NCI-H1105 (cell line): ENCODE measurements at places on chromosomes 1 and 21.
A peak's percentile ranks its signal among the peaks of the same experiment; 100 is the strongest.

DNA sequence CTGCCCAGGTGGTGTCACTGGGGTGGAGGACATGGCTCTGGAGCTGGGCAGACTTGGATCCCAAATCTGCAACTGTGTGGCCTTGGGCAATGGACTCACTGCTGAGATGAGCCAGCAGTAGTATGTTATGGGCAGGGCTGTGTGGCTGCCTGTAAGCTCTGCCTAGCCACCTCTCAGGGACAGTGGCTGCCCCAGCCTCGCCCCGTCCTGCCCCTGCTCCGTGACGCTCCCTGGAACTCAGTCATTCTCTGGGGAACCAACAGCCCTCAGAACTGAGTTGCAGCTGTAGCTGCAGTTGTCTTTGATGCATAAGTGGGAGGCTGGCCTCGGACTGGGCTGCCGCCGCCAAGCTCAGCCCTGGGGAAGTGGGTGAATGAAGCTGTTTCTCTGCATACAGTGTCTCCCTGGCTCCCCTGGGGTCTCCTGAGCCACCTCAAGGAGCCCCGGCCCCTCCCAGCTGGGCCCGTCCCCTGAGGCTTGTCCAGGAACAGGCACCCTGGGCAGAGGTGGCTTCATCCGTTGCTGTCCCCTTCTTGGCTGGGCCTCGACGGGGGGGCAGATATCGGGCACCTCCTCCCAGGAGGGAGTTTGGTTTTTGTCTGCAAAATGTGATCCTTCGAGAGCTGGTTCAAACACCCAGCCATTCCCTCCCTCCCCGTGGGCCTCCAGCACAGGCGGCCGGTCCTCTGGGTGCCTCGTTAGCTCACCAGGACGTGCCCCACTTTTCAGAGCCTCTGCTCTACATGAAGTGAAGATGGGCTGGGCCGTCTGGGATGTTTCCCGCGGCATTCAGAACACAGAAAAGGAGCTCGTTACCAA lies 26.2 kb upstream of the PLCH2 start:
- no peak for DNase-seq

GRCh38 chr21:36747041-36747814 lies 48.3 kb downstream of the SIM2 start:
- DNase-seq: no peak

- no peak for DNase-seq
These were observed 40.3 kb upstream of the TRIM67 start for GRCh38 chr1:231121533-231121932.

DNA sequence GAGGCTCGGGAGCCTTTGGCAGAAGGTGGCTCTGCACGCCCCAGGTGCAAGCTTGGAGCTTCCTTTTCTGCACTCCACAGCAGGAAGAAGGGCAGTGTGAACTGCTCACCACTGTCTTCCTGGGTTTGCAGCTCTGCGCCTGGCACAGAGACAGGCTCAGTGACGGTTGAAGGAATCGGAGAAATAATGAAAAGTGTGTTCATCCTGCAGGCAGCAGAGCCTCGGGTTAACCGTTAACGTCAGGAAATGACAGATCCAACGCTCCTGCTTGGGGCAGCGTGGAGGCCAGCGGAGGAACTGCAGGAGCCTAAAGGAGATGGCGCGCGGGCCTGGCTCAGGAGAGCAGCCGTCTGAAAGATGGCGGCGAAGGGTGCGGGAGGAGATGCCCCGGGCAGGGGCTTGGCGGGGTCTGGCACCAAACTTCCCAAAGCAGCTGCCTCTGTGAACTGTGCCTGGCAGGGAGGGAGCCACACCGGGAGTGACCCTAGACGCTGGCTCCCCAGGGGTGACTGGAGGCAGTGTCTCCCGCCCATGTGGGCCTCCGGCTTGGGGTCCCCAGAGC lies 10.9 kb upstream of the SAMD11 start:
- no peak for DNase-seq

GRCh38 chr1:201353186-201353940 lies 24.1 kb downstream of the TNNT2 start:
- DNase-seq: no peak

GRCh38 chr1:171911506-171911905 lies 70.2 kb downstream of the DNM3 start:
- no peak for DNase-seq

- no peak for DNase-seq
These were observed 10.0 kb downstream of the LTN1 start for GRCh38 chr21:28982637-28983036.

GRCh38 chr1:156889802-156890580 lies 3.5 kb upstream of the PEAR1 start:
- peak; percentile 67 for DNase-seq

DNA sequence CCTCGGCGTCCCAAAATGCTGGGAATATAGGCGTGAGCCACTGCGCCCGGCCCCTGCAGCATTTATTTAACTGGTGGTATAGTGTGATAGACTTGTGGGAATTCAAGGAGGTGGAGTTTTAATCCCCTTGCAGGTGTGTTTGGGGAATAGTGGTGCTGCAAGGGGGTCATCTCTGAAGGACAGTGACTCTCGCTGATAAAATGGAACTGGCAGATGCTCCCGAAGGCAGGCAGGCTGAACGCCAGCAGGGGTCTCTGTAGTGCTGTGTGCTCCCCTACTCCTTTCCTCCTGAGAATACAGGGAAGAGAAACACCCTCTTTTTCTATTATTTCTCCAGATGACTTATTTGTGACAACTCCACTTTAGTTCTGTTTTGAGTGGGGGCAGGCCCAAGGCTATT lies 4.0 kb downstream of the OSCP1 start:
- DNase-seq: no peak

GRCh38 chr21:27192281-27192949 lies 225.5 kb upstream of the ADAMTS5 start:
- no peak for DNase-seq

DNA sequence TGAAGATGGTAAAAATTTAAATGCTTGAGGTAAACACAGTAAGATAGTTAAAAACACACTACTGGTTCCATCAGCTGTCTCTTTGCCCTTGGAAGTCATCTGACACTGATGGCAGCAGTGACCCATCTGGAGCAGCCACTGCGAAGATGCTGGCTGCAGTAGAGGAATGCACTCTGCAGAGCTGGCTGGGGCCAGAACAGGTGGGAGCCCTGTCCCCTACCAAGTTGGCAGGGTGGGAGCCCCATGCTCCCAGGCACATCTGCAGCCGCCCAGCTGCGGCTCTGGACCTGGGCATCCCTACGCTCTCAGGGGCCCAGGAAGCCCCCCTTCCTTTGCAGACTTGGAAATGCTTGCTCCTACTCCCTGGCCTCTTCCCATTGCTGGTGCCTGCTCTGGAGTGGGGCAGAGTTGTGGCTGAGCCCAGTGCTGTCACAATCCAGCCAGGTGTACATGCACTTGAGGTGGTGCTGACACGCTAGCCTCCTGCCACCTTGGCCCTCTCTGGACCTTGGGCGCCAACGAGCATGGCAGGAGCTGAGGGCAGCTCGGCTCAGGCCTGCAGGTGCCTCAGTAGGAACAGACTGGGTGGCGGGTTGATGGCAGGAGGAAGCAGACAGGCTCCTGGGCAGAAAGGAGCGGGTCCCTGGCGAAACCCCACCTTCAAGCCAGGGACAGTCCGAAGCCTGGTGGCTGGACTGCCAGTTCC lies 227.0 kb downstream of the FGGY start:
- DNase-seq: no peak

- no peak for DNase-seq
These were observed 98.7 kb upstream of the SLC35F3 start for GRCh38 chr1:233805786-233806185.

DNA sequence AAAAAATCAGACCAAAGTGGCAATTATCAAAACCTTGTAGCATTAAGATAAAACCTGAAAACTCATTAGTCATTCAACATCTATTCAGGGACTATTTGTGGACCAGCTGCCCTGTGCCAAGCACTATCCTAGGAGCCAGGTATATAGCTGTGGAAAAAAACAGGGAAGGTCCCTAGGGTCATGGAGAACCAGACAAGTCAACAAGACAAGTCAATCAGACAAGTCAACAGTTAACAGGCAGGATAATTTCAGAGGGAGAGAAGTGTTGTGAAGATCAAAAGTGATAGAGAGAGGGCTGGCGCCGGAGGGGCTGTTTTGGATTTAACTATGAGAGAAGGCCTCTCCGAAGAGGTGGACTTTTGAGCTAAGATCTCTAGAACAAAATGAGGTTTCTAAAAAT lies 3.3 kb upstream of the ATP1A4 start:
- no peak for DNase-seq

GRCh38 chr1:103180660-103181059 lies 72.3 kb upstream of the COL11A1 start:
- no peak for DNase-seq

DNA sequence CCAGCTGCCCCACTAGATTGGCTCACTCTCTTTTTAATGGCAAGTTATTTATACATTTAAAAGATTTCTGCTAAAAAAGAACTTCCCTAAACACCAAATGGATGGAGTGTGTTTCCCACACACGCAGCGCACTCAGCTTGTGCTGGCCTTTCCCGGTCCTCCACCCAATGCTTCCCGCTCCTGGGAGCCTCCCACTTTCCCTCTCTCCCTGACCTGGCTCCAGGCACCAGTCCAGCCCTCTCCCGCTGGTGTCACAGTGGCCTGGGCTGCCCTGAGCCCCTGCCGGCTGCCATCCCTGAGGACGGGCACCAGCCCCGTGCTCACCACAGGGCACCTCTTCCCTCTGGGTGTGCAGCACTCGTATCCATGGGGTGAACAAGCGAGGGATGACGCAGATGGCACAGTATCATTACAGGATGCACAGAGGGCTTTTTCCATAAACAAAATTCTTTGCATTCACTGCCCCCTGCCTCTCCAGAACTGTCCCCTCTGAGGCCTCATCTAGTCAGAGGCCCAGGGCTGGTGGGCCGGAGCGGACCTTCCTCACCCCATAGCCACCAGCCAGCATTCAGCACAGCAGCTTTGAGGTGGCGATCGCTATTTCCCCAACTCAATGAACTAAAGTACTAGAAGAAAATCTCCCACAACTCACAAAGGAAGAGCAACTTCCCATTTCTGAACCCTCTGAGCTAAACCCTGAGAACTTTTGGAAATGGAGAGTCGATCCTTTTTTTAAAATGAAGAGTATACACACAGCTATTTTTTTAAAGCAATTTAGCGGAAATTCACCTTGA lies 68.5 kb downstream of the SLC37A1 start:
- DNase-seq: no peak

GRCh38 chr21:41169701-41170100 lies 1.7 kb downstream of the BACE2 start:
- no peak for DNase-seq

- DNase-seq: no peak
These were observed 151.8 kb downstream of the PTPRU start for GRCh38 chr1:29388170-29388569.

- DNase-seq: no peak
These were observed 89.0 kb upstream of the HMCN1 start for GRCh38 chr1:185645162-185645640.

DNA sequence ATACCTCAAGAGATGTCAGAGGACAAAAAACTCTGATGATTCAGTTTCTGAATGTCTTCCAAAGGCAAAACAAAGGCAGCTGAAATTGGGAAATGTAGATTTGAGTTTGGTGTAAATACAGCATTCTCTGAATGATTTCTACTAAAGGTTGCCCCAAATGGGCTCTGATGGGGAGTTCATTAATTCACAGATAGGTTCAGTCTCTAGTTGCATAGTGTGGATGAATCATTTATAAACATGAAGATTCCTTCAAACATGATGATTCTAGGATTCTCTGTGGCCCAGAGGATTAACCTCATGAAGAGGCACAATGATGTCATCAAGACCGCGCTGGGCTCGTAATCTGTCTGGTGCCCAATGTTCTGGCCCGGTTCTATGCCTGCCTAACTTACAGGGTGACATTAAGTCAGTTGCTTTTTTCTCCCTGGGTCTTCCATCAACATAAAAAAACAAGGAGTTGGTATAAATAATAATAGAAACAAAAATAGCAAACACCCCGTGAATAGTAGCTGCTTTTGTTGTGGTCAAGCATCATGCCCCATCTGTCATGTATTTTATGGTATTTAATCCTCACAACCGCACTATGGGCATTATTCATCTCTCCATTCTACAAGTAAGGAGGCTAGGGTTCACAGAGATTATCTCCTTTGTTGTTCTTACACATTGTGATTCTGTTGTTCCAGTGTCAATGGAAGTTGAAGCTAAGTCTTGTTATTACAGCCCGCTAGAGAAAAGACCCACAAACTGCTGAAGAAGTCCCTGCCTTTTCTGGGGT lies 509.6 kb upstream of the USP24 start:
- DNase-seq: no peak

DNA sequence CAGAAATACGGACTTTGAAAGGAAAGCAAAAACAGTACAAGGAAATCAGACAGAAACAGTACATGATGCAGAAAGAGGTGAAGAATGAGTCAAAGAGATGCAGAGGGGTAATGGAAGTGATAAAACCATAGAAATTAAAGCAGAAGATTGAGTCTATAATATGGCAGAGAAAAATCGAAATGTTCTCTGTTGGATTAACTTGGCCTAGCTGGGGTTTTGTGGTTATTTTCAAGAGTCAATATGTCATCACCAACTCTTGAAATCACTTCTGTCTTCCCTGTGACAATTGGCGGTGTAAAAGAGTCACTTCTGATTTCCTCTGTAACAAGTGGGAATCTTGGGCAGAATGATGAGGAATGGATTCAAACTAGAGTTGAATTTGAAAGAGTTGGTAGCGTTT lies 7.4 kb downstream of the YTHDF2 start:
- DNase-seq: no peak

DNA sequence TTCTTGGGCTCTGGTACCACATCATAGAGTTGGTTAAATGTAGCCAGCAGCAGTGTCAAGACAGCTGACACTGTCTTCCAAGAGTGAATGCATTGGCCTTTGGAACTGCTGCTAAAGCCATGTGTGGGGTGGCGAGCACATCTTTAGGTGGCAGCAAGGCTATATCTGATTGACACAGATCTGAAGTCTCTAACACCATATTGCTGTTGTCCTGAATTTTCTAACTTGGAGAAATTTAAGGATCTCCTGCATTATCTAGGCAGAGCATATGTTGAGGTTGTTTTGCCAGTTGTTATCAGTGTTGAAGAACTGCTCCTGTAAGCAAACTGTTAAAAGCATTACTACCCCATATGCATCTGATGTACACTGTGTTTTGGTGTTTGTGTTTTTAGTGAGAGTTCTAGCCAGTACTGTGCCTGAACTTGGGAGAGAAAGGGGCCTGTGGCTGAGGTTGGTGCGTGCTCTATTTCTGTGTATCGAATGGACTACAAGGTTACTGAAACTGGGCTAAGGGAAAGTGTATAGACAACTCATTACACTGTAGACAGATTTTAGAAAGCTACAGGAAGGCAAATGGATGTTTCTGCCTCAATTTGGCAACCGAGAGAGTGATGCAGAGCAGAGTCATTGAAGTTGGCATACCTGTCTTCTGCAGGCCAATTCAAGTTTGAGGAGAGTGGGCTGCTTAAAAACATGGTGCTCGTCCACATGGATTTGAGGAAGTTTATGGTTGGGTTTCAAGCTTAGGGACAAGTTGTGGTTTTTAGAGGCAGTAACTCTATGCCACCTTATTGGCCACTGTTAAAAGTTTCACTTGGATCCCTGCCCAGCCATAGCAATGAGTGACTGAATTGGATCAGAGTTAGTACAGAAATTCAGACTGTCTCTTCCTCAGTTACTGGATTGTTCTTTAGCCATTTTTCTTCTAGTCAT lies 16.9 kb downstream of the DYRK3 start:
- no peak for DNase-seq

- no peak for DNase-seq
These were observed 55.5 kb upstream of the EPS8L3 start for GRCh38 chr1:109818988-109819764.

GRCh38 chr1:187046293-187046692 lies 217.5 kb downstream of the PLA2G4A start:
- DNase-seq: no peak

GRCh38 chr1:44860331-44860730 lies 17.3 kb upstream of the PTCH2 start:
- no peak for DNase-seq

- no peak for DNase-seq
These were observed 14.0 kb downstream of the ZNF644 start for GRCh38 chr1:91007827-91008226.

- DNase-seq: peak; percentile 34
These were observed 734.2 kb upstream of the ADAMTS5 start for GRCh38 chr21:27700974-27701614.
